Pericardium fibroblast (primary cell): ENCODE measurements at places on chromosomes 7 and 10. TPM values are rescaled to one million over a fixed set of nuclear protein-coding genes. Genes with fewer than 3 reads are reported as not detected.

The CDCA7L gene
- total RNA-seq = 13.3 and 36.9 TPM in 2 replicates

The FEZF1 gene
- total RNA-seq = not detected in 2 replicates

The CALY gene
- not detected in 2 replicates for total RNA-seq

The PLCE1 gene
- 3.6 and 6.0 TPM in 2 replicates for total RNA-seq

The RASA4 gene
- 6.0 and 9.3 TPM in 2 replicates for total RNA-seq
